Osteoblast (primary cell): ENCODE measurements at places on chromosomes 1 and 21. TPM values are rescaled to one million over a fixed set of nuclear protein-coding genes. Genes with fewer than 3 reads are reported as not detected.

Gene GJB3
- total RNA-seq, result not detected in 2 replicates

Gene PLPPR4
- total RNA-seq, result 1.5 and 1.8 TPM in 2 replicates

Gene HUNK
- under 0.01 TPM in 2 replicates for total RNA-seq

Gene NTRK1
- 0.36 and 0.88 TPM in 2 replicates for total RNA-seq

Gene DFFA
- 27.9 and 32.7 TPM in 2 replicates for total RNA-seq

Gene KIRREL1
- 171 and 174 TPM in 2 replicates for total RNA-seq

Gene OSCP1
- total RNA-seq, result 14.5 and 15.6 TPM in 2 replicates

Gene IL20
- total RNA-seq, result not detected in 2 replicates

Gene EPS8L3
- not detected in 2 replicates for total RNA-seq

DNA sequence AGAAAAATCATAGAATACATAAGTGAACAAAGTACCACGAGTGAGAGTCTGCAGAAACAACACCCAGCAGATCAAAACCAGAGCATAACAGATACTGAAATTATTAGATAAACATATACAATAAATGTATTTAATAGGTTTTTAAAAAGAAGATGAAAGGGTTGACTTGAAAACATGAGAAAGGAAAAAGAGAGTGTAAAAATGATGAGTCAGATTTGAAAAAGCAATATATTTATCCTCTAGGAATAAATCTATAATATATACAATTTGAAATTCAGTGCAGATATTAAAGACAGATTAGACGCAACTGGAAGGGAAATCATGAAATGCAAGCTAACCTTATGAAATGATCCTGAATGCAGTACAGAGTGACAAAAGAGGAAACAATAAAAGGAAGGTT lies 170.2 kb upstream of the RUNX1 start:
- no peak for DNase-seq

- DNase-seq, result no peak
Observed at GRCh38 chr1:51444534-51445192, 74.4 kb downstream of the EPS15 start.

- peak; percentile 81 for DNase-seq
Observed at GRCh38 chr1:109181085-109181806, 32.5 kb upstream of the SARS1 start.

DNA sequence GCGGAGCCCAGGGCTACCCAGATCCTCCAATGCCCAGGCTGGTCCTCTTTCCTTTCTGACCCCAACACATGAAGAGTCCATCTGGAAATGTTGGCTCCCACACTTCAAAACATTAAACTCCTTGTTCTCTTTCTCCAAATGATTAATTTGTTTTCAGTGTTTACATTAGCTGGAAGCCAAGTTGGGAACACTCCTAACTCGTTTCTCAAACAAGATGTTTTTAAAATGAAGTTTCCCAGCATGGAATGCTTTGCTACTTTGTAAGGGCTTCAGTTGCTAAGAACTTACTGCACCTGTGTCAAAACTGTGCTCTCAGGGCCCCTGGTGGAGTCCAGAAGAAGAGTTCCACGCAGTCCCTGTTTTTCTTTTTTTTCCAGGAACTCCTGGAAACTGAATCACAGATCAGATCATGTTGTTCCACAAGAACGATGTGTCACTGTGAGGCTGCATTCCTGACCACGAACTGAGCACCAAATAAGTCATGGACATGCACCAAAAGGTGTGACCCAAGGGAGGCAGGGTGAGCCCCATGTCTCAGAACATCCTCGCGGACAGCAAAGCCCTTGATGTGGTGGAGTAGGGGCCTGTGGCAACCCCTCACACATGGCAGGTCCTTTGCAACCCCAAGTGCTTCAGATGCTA lies 257.3 kb downstream of the KCNJ6 start:
- peak; percentile 96 for DNase-seq

- DNase-seq, result no peak
Observed at GRCh38 chr1:21933397-21934248, 3.5 kb downstream of the HSPG2 start.

DNA sequence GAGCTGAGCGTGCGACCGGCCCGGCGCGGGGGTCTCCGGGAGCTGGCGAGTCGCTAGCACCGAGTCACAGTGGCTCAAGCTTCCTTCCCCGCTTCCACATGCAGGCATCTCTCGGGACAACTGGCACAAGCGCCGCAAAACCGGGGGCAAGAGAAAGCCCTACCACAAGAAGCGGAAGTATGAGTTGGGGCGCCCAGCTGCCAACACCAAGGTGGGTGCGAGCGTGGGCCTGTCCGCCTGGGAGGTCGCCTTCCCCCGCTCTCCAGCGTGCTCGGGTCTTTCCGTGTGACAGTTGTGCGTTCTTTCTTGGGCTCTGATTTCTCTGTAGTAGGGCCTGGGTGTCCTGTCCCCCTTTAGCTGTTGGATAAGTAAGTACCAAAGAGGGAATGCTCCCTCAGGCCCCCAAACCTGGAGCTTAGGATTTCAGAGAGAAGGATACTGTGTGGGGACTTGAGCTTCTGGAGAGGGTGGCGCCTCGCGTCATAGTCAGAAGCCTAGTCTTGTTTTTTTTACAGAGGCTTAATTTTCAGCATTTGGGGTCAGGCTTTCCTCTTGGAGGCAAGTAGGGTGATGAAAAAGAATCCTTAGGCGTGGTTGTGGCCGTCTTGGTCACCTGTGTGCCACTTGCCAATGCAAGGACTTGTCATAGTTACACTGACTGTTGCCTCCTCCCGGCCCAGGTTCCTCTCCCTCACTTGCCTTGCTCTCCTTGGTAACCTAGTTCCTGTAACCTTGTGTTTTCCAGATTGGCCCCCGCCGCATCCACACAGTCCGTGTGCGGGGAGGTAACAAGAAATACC lies 790 bp downstream of the RPS8 start:
- DNase-seq, result peak; percentile 84

DNA sequence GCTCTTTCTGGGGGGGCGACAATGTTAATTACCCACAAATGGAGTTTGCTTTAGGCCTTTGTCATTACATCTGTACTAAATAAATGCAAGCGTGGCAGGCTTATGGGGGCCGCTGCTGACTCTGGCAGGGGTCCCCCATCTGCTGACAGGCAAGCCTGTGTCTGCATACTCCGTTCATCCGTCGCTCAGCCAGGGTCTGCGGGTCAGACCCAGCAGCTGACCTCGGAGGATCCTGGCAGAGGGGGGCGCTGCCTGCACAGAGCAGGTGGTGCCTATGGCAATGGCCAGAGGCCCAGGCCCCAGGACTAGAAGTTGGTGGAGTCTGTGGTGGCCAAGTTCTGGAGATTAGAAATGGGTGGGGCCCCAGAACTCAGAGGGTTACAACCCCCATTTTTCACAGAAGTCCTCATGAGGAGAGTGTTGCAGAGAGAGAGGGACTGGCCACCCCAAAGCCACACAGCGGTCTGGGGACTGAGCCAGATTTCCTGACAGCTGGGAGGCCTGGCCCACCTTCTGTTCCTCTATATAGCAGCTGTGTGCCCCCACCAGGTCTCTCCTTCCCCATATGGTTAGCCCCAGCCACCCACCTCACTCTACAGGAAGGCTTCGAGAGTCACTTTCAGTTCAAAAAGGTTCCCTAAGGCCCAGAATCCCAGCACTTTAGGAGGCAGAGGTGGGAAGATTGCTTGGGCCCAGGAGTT lies 31.0 kb downstream of the TTC39A start:
- DNase-seq, result no peak

DNA sequence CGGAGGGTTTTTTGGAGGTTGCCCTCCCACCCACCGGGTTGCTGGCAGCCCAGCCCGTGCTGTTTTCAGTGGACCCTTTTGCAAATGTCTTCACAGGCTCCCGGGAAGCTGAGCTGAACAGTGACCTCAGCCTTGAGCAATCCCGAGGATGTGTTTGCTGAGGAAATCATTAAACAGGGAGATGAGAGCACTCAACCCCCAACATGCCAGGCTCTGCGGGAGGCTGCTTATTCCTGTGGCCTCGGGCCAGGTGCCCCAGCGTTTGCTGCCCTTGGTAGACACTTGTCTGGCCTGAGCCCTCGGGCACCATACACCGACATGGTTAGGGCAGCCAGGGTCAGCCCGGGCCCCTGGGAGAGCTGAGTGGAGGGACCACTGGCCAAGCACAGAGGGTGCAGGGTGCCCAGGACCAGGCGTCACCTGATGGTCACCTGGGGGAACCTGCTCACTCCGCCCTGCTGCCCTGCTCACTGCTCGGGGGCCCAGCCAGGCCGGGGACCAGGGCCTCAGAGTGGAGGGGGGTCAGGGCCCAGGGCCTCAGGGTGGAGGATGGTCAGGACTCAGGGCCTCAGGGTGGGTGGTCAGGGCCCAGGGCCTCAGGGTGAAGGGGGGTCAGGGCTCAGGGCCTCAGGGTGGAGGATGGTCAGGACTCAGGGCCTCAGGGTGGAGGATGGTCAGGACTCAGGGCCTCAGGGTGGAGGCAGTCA lies 42.5 kb upstream of the POFUT2 start:
- DNase-seq, result peak; percentile 97
